ENCODE measurements at places on chromosomes 5 and 9. TPM values are rescaled to one million over a fixed set of nuclear protein-coding genes. Genes with fewer than 3 reads are reported as not detected.

Gene SMIM33
- not detected for total RNA-seq

DNA sequence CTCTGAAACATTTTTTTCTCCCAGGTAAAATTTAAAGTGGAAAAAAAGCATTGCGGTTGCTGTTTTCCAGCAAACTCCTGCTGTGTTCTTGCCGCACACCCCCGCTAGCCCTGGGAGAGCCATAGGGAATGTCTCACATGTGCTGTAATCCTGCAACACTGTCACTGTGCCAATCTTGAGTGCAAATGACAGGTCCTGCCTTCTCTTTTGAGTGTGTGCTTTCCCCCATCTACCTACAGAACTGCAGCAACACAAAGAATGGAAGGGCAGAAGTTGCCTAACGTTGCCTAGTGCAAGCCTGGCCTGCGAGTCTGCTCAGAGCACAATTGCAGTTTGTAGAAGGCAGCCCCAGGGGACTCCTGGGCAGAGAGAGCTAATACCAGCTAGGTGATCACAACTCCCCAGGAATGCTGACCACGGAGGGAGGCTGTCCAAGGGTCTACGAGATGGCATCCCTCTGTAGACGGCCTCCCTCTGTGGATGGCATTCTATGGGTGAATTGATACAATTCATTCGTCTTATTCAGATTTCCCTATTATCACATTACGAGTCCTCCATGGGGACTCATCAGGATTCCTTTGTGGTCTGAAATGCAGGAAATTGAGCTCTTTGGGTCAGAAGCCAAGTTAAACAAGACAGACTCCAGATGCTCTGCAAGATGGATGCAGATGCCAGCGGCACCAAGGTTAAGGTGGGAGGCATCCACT is 172.6 kb upstream of the S1PR3 start:
- no peak for DNase-seq

GRCh38 chr5:41980870-41981269 is 55.8 kb downstream of the FBXO4 start:
- no peak for DNase-seq

Gene CDKN2A
- 0.49 TPM for total RNA-seq

DNA sequence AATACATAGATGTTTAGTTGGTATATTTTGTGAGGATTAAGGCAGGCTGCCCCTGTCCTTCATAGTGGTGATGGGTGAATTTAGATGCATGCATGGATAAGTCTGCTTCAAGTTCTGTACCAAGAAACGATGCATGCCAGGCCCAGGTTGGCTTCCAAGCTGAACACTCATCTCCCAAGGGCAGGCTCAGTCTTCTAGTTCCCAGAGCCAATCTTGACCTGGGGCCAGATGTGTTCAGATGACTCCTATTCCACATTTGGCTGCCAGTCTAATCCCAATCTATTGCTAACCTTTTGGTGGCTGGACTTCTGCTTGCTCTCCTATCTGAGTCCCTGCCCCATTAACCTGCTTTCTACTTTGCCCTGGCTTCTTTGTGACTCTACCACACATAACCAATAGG is 18.5 kb upstream of the SNAPC3 start:
- DNase-seq: no peak

- no peak for DNase-seq
Observed at GRCh38 chr5:132754947-132755346, 7.7 kb downstream of the CCNI2 start.

DNA sequence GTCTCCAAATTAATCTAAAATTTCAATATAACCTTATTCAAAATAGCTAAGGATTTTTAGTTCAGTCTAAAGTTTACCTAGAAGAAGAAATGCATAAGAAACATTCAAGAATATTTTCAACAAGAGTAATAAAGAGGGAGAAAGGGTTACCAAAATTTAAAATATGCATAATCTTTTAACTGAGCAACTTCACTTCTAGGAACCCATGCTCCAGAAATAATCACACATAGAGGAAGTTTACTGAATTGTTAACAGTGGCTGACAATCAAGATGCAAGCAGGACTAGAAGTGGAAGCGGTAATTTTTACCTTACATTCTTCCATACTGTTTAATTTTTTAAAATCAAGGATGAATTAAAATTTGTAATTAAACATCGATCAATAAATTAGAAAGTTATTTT is 1.9 kb downstream of the PJA2 start:
- DNase-seq: no peak

Gene C9orf153
- total RNA-seq: not detected

DNA sequence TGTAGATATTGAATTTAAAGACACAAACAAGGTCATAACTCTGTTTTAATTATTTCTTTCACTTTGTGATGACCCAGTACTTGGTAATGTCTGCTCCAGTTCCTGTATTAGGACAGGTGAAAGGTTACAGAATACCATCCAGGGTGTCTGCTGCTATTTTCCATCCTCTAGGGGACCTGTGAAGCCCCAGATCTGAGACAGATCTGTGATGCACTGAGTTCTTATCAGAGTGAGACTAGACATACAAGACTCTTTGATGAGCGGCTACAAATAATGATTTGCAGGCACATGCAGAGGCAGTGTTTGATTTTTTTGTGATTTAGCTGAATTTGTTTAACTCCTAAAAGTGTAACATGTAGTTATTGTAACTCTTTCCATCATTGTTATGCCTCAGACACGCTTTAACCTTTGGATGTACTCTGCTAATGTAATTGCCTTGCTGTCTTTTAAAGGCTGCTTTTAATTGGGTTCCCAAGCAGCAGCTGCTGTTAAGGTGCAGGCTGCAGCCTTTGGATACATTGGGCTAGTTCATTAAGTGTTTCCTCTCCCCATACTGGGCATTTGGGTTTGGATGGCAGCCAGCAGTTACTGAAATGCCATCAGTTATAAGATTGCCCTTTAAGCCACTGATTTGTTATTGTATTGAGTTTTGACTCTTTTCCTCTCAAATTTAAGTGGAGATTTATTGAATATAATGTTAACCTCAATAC is 63.3 kb downstream of the RASGRF2 start:
- no peak for DNase-seq

GRCh38 chr9:34310215-34310614 is 18.9 kb downstream of the KIF24 start:
- DNase-seq: no peak

- DNase-seq: no peak
Observed at GRCh38 chr5:100623719-100624118, 88.5 kb downstream of the FAM174A start.

GRCh38 chr5:140175367-140176030 is 511 bp downstream of the CYSTM1 start:
- peak; percentile 91 for DNase-seq

DNA sequence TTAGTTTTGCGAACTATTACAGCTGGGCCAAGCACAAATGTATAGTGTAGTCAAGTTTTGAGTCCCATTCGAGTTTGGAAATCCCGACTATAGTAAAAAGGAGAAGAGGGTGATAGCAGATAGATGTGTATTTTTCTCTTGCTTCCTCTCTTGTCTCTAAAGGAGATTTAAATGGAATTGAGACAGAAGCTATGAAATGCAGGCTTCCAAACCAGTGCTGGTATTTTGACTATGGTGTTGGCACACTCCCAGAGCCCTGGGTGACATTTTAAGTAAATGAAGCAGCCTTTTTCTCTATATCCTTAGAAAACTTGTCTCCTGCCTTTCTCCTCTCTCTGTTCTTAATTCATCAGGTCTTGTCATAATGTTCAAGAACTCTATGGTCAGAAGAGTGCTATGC is 17.7 kb upstream of the AUH start:
- DNase-seq: no peak

Gene PCDHA4
- 0.08 TPM for total RNA-seq

Gene SCGB3A2
- not detected for total RNA-seq

Gene ZBTB43
- total RNA-seq: 35.1 TPM

GRCh38 chr5:123428521-123429220 is 5.5 kb upstream of the CEP120 start:
- DNase-seq: no peak

Gene TYRP1
- 57.4 TPM for total RNA-seq

DNA sequence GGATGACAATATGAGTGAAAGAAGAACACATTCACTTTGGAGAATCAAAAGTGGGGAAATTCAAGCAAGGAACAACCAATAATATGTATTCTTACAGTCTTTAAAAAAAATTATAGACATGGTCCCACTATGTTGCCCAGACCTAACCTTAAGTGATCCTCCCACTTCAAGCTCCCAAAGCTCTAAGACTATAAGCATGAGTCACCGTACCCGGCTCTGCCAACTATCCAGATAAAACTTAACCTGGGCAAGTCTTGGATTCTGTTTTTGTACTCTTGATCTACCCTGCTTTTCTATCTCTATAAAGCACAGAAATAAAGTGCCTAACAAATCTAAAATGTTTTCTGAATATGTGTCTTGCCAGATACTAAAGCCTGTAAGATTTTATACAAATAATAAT is 30.9 kb downstream of the CEMIP2 start:
- no peak for DNase-seq

DNA sequence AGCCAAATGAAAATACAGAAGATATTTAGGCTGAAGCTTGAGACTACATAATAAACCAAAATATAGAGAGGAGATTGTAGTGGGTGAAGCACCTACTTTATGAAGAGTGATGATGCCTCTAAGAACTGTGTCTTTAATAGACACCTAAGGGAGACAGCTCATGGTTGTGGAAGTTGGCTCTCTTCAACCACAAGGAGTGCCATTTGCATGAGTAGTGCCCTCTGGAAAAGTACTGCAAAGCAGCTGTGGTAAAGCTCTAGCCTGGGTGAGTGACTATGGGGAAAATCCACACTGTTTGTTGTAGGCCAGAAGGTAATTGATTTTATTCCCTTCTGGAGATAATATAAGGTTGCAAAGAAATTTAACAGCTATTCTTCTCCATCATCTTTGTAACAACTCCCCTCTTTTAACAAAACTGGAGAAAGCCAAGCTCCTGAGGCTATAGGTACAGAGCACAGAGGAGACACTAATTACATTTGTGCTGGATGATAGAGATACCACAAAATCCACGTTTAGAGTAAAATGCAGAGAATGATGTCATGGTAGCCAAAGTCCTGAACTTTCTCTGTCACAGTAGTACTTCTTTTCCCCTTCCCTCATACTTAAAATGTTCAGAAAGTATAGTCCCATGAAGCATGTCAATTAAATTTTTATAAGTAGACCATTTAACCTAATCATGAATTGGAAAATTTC is 122.8 kb downstream of the STARD4 start:
- no peak for DNase-seq

Gene ANKRD31
- total RNA-seq: 0.05 TPM

- no peak for DNase-seq
Observed at GRCh38 chr9:131583836-131584555, 38.7 kb downstream of the PRRT1B start.

Gene HK3
- total RNA-seq: 6.4 TPM

GRCh38 chr5:72288924-72289323 is 31.1 kb downstream of the MRPS27 start:
- no peak for DNase-seq

Gene MUSK
- 1.0 TPM for total RNA-seq

Gene RGS7BP
- total RNA-seq: 6.5 TPM

Gene ZNF454
- 1.8 TPM for total RNA-seq

DNA sequence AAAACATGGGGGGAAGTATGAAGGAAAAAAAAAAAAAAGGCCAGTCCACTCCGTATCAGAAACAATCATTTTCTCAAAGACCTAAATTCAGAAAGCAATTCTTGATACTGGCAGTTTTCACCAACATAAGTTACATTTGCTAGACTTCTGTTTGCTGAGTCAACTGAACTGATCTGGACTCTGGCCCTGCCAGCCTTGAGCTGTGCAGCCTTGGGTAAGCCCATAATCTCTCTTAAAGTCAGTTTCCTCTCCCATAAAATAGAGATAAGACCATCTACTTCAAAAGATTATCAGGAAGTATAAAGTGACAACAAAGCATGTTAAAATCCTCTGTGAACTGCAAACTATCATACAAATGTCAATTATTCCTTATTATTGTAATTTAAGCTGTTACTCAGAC is 106.8 kb downstream of the MAPKAP1 start:
- no peak for DNase-seq

Gene SPATA31D4
- not detected for total RNA-seq

DNA sequence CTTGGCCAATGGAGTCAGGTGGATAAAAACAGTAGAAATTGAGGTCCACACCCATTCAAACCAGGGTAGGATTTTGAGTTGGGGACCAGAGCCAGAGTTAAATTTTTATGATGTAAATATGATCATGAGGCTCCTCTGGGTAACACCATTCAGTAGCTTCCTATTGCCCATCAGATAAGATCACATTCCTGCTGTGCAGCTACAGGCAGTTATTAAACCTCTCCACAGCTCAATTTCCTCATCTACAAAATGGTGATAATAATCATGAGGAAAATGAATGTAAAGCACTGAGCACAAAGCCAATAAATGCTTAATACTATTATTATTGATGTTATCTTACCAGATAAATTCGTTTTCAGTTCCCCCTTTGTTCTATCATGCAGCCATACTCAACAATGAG is 432.0 kb downstream of the CAAP1 start:
- no peak for DNase-seq

DNA sequence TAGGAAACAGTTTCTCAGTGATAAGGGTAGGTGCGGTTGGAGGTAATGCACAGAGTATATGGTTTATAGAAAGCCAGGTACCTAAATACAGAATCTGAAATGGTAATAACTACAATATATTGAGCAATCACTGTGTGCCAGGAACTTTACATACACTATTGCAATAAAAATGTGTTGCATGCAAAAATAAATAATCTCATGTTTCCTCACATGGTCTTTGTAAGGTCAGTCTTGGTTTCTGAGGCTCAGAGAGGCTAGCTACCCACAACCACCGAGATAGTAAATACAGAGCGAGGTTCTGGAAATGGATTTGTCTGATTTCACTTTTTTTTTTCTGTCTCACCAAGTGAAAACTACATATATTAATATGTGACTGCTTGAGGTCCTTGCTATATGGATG is 128.9 kb downstream of the CAMK4 start:
- DNase-seq: no peak
